ENCODE measurements at places on chromosomes 3 and 15.

- no peak for DNase-seq
Measured at GRCh38 chr15:92608866-92609700, 46.5 kb downstream of the FAM174B start.

DNA sequence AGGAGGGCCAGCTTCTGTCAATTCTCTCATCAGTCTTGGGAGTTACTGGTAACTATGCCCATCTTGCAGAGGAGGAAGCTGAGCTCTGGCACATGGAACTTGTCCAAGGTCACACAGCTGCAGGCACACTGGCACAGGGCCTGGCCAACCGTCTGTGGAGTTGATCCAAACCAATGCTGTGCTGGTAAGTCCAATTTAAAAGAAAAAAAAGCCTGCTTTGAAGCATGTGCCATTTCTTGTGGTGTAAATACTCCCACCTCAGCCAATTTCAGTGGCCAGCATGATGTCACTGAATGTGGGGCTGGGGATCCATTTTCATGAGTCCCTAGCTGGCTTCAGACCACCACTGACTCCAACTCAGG lies 83.4 kb downstream of the CHSY1 start:
- DNase-seq, result no peak

DNA sequence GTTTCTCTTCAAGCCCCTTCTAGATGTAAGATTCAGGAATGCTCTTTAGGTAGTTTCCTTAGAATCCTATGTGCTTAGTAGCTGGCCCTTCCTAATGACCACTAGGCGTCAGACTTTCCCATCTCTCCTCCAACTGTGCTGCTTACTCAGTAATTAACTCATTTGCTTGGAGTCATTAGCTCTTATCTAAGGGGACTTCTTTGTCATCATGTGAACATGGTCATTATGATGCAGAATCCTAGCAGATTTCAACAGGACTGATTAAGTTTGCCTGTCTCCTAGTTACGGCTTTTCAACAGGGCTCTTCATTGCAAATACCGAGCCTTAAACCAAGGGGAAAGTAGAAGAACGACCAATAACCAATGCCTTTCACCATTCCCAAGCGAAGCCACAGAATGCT lies 46.4 kb downstream of the GJD2 start:
- no peak for DNase-seq

DNA sequence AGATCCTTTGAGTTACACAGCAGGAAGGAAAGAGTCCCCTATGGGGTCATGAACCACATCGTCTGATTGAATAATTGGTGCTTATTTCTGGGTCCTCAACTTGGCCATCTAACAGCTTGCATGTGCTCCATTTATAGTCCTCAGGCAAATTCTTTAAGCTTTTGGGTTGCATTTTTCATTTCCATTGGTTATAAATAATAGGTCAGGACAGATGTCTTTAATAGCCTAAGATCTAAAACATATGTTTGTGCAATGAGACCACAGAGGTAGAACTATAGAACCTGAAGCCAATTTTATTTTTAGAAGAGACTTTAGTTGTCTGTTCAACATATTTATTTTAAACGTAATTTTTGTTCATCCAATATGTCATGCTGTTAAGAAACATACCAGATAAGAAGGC lies 43.2 kb downstream of the CD200R1L start:
- no peak for DNase-seq

DNA sequence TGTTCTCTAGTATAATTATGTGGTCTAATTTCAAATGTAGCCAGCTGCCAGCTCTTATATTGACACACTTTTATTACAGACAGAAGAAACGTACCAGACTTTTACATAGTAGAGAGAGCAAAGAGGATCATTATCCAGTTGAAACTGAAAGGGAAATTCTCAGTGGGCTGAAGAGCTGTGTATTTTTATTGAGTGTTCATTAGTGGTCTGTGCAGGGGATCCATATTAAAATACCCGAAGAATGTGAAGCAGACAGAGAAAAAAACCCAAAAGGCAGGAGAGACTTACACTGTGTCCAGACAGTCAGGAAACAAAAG lies 41.3 kb downstream of the MYRIP start:
- DNase-seq, result no peak

GRCh38 chr3:71149959-71150954 lies 433.3 kb downstream of the FOXP1 start:
- DNase-seq, result no peak

DNA sequence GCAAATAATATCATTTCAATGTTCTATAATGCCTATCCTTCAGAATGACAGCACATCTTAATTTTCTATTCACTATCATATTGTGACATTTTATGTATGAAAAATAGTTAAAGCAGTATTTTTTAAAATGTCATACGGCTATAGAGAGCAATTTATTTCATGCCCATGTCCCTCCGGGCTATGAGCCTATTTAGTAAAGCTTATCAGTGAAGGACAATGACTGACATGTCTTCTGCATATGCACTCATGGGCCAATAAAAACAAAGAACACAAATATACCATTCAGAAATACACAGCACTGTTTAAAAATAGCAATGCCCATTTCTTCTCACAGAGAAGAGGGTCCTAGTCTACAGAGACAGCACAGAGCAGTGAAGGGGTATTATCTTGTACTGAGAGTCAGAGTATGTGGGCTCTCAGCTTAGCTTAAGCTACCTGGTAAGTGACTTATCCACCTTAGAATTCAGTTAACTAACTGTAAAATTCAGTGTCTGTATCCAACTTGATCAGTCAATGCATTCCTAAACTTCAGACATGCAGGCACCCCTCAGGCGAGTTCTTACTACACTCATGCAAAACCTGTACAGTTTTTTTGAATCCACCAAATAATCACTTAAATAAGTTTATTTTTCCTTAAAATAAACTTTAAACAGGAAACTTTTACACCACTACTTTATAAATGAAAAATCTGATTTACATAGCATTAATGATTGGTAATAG lies 9.0 kb downstream of the GOLIM4 start:
- DNase-seq, result no peak

DNA sequence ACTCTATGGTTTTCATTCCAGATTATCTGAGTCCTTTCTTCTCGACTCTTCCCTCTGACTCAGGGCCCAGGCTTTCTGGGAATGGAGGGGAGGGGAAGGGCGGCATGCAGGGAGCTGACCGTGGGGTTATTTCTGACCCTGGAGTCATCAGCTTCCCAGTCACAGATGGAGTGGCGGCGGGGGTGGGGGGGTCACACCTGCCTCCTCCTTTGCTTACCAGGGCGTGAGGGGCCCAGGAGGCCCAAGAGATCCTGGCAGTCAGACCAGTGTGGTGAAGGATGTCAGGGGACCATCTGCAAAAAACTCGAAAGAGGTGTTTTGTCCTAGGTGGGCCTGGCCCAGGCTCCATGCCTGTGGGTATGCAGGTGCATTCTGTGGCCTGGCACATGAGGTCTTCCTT lies 996 bp upstream of the XIRP1 start:
- no peak for DNase-seq

DNA sequence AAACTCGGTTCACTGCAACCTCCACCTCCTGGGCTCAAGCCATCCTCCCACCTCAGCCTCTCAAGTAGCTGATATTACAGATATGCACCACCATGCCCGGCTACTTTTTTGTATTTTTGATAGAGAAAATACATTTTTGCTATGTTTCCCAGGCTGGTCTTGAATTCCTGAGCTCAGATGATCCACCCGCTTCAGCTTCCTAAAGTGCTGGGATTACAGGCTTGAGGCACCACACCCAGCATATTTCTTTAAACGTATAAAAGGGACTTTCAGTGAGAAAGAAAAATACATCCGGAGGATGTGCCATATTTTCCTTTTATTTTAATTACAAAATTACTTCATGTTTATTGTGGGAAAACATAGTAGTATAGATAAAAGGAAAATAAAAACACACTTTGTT lies 55.2 kb downstream of the RPL39L start:
- no peak for DNase-seq

DNA sequence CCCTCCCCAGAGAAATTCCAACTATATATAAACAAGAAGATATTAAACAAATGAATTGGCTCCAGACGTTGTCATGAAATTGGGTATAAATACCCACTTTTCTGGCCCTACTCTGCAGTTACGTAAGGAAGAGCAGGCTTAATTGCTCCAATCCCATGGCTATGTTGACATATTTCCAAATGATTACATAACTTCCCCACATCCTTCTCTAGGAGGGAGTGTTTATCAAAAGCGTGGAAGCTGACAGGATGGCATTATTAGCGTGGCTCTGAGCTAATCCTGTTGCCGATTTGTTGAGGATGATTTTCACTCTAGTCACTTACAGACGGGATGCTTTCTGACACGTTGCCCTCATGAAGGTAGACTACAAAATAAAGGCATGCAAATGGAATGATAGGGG lies 347.5 kb upstream of the TMCO5A start:
- DNase-seq, result no peak

- no peak for DNase-seq
Measured at GRCh38 chr15:99165956-99166689, 61.2 kb downstream of the SYNM start.

DNA sequence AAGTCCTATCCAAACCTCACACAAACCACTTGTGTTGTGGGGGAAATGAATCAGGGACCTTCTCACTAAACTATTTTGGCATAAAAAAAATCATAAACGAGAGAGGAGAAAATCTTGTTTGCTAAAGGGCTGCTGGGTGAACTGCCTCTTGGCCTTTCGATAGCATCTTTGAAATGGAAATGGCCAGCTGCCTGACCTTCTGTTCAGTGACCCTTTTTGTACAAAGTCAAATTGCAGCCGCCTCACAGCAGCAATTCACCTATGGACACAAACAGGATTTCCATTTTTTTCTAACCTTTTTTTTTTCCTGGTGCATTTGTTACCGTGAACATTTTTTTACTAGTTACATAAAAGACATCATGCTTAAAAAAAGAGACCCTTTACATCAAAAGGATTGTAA lies 89.0 kb upstream of the ONECUT1 start:
- DNase-seq, result no peak

GRCh38 chr3:39068556-39068955 lies 16.7 kb downstream of the WDR48 start:
- no peak for DNase-seq

Data from activated naive CD4-positive, alpha-beta T cell (primary cell).